ENCODE measurements at places on chromosomes 5 and 9. TPM values are rescaled to one million over a fixed set of nuclear protein-coding genes. Genes with fewer than 3 reads are reported as not detected.

- DNase-seq = no peak
These were observed 97.3 kb downstream of the USP20 start for GRCh38 chr9:129932303-129933151.

- DNase-seq = peak; percentile 38
These were observed 627 bp downstream of the ARRDC1 start for GRCh38 chr9:137606005-137606621.

DNA sequence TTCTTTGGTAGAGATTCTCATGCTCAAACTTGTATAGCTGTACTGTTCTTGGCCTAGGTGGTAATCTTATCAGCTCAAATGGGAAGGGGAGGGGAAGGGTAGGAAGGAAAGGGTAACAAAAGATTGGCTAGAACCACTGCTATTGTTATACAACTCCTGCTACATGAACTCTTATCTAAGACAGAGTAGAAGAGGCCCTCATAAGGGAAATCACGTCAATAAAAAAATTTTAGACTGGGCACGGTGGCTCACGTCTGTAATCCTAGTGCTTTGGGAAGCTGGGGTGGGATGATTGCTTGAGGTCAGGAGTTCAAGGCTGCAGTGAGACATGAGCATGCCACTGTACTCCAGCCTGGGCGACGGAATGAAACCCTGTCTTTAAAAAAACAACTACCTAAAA, 15.9 kb downstream of the STOM start:
- no peak for DNase-seq

DNA sequence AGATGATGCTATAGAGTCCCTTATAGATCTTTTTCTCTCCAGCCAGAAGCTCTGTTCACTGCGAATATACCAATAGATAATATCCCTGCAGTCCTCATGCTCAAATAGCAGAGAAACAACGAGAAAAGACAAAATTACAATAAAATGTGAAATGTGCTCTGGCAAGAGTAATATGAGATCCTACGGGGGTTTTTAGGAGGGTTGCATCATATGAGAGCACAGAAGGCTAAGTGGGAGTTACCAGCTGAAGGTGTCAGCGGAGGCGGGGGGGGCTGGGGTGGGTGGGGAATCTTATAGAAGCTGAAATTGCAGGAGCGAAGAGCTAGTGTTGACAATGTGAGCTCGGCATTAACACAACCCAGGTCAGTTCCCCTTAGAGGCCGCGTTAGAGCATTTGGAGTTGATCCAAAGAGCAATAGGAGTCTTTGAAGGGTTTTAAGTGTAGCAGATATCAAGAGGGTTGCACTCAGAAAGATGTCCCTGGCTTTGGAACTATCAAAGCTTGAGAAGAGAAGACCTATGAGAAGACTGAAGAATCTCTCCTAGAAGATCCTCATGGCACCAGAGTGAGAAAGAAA, 109.7 kb downstream of the BASP1 start:
- no peak for DNase-seq

DNA sequence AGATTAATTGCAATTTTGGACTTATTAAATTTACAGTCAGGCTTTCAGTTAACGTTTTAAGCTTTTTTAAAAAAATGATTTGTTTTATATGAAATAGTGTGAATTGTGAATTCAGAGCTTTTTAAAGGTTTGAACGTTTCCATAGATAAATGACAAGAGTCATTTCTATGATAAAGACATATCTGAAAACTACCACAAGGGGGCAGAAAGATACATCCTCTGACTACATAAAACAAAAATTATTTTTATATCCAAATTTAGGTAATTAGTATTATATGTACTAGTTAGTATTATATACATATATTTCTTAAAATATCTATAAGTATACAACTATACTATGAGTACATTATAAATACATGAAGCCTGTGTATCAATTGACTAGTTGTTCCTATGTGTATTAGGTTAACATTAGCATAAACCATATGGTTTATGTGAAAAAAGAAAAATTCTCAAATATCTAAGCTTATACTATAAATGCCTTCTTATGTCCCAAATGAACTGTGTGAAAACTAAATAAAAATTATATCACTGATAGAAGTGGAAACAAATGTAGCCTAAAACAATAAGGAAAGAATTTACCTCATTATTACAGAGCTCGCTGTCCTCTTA, 155.2 kb downstream of the MEF2C start:
- no peak for DNase-seq

- DNase-seq = no peak
These were observed 58.5 kb upstream of the PJA2 start for GRCh38 chr5:109468288-109468676.

DNA sequence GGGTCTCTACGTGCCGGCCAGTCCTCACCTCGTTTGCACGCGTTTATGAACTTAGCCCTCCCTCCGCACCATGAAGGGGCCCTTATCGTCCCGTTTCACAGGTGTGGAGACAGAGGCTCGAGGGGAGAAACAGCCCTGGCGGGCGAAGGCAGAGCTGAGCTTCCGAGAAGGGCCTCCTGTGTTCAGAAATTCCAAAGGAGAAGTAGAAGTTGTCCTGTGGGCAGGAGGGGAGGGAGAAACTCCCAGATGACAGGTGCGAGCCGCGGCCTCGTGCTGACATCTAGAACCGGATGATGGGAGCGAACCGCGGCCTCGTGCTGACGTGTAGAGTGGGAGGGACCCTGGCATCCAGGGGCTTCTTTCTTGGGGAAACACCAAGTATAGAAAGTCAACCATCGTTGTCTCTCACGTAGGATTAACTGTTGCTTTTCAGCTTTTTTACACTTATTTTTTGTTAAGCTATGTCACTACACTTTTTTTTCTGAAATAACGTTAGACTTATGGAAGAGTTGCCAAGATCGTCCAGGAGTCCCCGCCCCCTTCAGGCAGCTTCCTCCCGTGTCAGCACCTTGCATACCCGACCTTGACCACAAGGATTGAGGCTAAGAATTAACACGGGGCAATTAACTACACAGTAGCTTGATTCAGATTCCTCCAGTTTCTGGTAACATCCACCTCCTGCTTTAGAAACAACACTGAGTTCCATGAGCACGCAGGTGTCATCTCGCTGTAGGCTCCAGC, 42.8 kb upstream of the NKD2 start:
- no peak for DNase-seq

- DNase-seq = no peak
These were observed 18.9 kb upstream of the PDCD6 start for GRCh38 chr5:252546-252945.

Gene FOXD4L3
- total RNA-seq = not detected

Gene TMEM174
- total RNA-seq = not detected
